SJCRH30 (cell line): ENCODE measurements at places on chromosomes 7 and 10. TPM values are rescaled to one million over a fixed set of nuclear protein-coding genes. Genes with fewer than 3 reads are reported as not detected.

GFRA1 gene
- total RNA-seq, result 24.3 and 26.5 TPM in 2 replicates

SLC35G1 gene
- 9.1 and 9.5 TPM in 2 replicates for total RNA-seq

CDK1 gene
- total RNA-seq, result 178 and 209 TPM in 2 replicates

GRCh38 chr10:1287487-1287886 lies 231.3 kb downstream of the WDR37 start:
- no peak overlapping the region for H3K27ac ChIP-seq
- no peak overlapping the region for H3K4me3 ChIP-seq
- no peaks in the 10 kb centered on the region for H3K36me3 ChIP-seq
- H3K4me1 ChIP-seq, result no peaks in the 10 kb centered on the region
- no peaks in the 10 kb centered on the region for H3K27me3 ChIP-seq

GRCh38 chr10:80413271-80413996 lies 5.1 kb downstream of the PRXL2A start:
- H3K27me3 ChIP-seq, result no peaks in the 10 kb centered on the region
- peaks cover 4% of the 10 kb centered on the region; the same call in 1 of the 2 replicates for H3K36me3 ChIP-seq
- DNase-seq, result peak; percentile 99
- H3K27ac ChIP-seq, result peak overlapping the region; percentile 96
- H3K4me1 ChIP-seq, result peaks cover 56% of the 10 kb centered on the region

DNA sequence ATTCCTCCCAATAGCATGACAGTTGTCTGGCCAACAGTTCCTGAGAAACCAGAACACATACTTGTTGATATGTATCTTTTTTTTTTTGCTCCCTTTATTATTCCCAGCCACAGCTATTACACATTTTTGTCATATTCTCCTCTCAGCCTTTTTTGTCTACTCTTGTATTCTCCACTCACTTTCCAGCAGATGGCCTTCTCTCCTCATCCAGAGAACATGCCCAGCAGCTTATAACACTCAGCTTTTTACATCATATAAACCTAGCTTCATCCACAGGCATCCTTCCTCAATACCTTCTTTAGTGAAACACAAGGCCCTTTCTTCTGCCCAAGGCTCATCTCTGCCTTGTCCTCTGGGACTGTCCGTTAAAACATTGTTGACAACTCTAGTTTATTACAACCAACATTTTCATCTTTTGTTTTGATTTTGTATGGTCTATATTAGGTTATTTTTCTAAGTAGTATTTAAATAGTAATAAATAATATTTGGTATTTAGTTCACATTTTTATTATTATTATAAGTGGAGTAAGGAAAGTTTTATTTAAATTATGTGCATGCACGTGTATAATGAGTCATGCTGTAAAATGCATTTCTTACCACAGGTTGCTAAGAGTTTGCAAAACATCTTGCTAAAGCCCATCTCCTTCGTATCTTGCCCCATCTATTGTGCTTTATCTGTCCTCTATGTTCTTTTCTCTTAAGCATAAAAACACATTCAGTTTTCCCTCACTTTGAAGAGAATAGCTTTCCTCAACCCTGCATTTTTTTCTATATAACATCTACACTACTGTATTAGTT lies 101.5 kb downstream of the ORC5 start:
- H3K36me3 ChIP-seq, result no peaks in the 10 kb centered on the region
- H3K27me3 ChIP-seq, result no peaks in the 10 kb centered on the region
- no peak overlapping the region for H3K4me3 ChIP-seq
- no peaks in the 10 kb centered on the region for H3K4me1 ChIP-seq

DNA sequence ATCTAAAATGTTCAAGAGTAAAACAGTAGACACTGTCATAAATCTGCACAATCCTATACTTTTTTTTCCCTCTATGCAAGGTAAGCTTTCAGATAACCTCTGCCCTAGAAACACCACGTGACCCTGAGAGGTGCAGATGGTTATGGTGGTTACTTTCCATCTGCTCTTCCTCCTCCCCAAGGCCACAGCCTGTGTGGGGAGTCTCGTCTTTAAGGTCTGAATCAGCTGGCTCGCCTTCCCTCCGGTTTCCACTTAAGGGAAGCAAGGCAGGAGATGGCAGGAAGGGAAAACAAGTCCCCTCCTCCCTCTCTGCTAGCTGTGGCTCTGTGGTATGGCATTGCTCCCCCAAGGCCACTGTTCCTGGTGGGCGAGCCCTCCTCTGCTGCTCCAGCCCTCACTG lies 181.8 kb downstream of the GLI3 start:
- H3K4me3 ChIP-seq, result no peak overlapping the region
- no peaks in the 10 kb centered on the region for H3K4me1 ChIP-seq
- peaks cover 6% of the 10 kb centered on the region for H3K36me3 ChIP-seq
- H3K27ac ChIP-seq, result no peak overlapping the region
- no peaks in the 10 kb centered on the region for H3K27me3 ChIP-seq

- no peaks in the 10 kb centered on the region for H3K4me1 ChIP-seq
- no peak overlapping the region for H3K4me3 ChIP-seq
- H3K36me3 ChIP-seq, result no peaks in the 10 kb centered on the region
- no peak overlapping the region for H3K27ac ChIP-seq
- DNase-seq, result no peak
- no peaks in the 10 kb centered on the region for H3K27me3 ChIP-seq
Measured at GRCh38 chr10:85655411-85655810, 711.2 kb downstream of the GRID1 start.

DNA sequence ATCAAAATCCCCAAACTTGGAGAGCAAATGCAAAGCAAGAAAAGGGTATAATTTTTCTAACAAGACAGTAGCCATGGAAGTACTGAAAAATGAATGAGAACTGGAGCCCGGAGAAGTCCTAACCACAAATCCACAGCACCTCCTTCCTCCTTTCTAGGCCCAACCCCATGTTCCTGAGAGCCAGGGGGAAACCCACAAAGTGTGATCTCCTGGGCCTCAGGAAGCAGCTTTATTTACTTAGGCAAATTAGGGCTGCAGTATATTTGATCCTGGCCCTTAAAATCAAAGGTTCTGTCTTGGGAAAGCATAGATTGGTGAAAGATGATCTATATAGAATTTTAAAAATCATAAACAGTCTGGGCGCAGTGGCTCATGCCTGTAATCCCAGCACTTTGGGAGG lies 103.0 kb downstream of the DOCK4 start:
- H3K27me3 ChIP-seq, result no peaks in the 10 kb centered on the region
- peak; percentile 43 for DNase-seq
- H3K27ac ChIP-seq, result no peak overlapping the region
- H3K4me1 ChIP-seq, result no peaks in the 10 kb centered on the region
- H3K36me3 ChIP-seq, result no peaks in the 10 kb centered on the region

GRCh38 chr7:5678295-5679047 lies 103.0 kb downstream of the RNF216 start:
- no peak overlapping the region for H3K27ac ChIP-seq
- H3K36me3 ChIP-seq, result peaks cover 3% of the 10 kb centered on the region; the same call in 1 of the 2 replicates
- H3K27me3 ChIP-seq, result no peaks in the 10 kb centered on the region
- DNase-seq, result no peak

DNA sequence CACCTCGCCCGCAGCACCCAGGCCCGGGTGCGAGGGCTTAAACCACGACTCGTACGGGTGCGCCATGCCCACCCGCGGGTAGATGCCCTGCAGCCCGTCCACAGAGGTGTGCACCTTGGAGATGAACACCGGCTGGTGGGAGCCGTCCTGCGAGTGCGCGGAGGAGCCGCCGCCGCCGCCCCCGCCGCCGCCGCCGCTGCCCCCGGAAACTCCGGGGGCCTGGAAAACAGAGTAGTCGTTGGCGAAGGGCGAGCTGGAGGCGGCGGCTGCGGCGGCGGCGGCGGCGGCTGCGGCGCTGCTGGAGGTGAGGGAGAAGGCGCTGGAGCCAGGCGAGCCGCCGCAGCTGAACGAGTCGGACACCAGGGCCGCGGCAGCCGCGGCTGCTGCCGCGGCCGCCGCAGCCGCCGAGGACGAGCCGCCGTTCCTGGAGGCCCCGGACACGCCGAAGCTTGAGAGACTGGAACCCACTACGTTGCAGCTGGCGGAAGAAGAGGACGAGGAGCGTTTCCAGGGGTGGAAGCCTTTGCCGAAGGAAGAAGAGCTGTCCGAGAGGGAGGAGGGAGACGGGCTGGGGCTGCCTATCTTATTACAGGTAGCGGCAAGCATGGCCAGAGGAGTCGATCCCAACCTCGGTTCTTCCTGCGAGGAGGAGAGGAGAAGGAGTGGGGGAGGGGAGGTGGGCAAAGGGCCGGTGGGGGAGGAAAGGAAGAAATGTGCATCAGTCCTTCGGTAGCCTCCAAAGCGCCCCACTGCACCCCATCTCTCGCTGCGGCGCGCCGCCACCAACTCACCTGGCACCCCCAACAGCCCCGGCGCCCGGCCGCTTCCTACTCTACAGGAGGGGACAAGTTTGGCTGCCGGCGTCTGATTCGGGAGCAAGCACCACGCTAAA lies 1.3 kb downstream of the SP8 start:
- no peaks in the 10 kb centered on the region; the same call in 1 of the 2 replicates for H3K4me1 ChIP-seq
- H3K27ac ChIP-seq, result no peak overlapping the region
- H3K4me3 ChIP-seq, result peak overlapping the region; percentile 66
- DNase-seq, result peak; percentile 49
- no peaks in the 10 kb centered on the region for H3K36me3 ChIP-seq
- H3K27me3 ChIP-seq, result no peaks in the 10 kb centered on the region

GRCh38 chr10:34838366-34838900 lies 23.3 kb upstream of the PARD3 start:
- no peak overlapping the region for H3K27ac ChIP-seq
- no peak for DNase-seq
- no peaks in the 10 kb centered on the region for H3K36me3 ChIP-seq
- no peak overlapping the region for H3K4me3 ChIP-seq

DNA sequence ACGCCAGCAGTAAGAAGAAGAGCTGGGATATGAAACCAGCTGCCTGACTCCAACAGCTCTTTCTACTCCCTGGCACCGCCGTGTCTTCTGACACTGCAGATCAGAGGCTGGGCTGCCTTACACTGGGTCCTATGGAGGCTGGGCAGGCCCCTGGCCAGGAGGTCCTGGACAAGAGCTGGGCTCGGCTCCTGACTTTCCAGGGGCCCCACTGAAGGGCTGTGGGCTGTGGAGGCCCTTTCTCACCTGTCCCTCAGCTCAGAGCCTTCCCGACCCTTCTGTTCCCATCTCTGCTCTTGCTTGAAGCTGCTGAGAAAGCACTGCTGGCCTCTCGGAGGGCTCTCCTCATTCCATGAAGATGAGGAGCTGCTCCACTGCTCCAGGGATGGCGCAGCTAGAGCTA lies 85.9 kb upstream of the UNC5B start:
- DNase-seq, result no peak
- peaks cover 7% of the 10 kb centered on the region; the same call in 1 of the 2 replicates for H3K4me1 ChIP-seq
- H3K36me3 ChIP-seq, result no peaks in the 10 kb centered on the region
- no peak overlapping the region for H3K4me3 ChIP-seq

- peak overlapping the region; percentile 92 for H3K27ac ChIP-seq
- DNase-seq, result peak; percentile 85
- H3K4me1 ChIP-seq, result peaks cover 20% of the 10 kb centered on the region
- no peaks in the 10 kb centered on the region for H3K27me3 ChIP-seq
- no peaks in the 10 kb centered on the region for H3K36me3 ChIP-seq
Measured at GRCh38 chr10:125057158-125058001, 103.0 kb downstream of the CTBP2 start.

GRCh38 chr10:33287112-33287511 lies 47.4 kb downstream of the NRP1 start:
- H3K27me3 ChIP-seq, result no peaks in the 10 kb centered on the region
- H3K4me3 ChIP-seq, result no peak overlapping the region
- H3K4me1 ChIP-seq, result peaks cover 13% of the 10 kb centered on the region
- no peak for DNase-seq
- no peak overlapping the region for H3K27ac ChIP-seq
- no peaks in the 10 kb centered on the region for H3K36me3 ChIP-seq

GRCh38 chr10:79054203-79055099 lies 14.3 kb upstream of the ZMIZ1 start:
- no peak overlapping the region for H3K4me3 ChIP-seq
- no peak for DNase-seq
- H3K36me3 ChIP-seq, result no peaks in the 10 kb centered on the region
- H3K27ac ChIP-seq, result no peak overlapping the region
- H3K4me1 ChIP-seq, result no peaks in the 10 kb centered on the region

DNA sequence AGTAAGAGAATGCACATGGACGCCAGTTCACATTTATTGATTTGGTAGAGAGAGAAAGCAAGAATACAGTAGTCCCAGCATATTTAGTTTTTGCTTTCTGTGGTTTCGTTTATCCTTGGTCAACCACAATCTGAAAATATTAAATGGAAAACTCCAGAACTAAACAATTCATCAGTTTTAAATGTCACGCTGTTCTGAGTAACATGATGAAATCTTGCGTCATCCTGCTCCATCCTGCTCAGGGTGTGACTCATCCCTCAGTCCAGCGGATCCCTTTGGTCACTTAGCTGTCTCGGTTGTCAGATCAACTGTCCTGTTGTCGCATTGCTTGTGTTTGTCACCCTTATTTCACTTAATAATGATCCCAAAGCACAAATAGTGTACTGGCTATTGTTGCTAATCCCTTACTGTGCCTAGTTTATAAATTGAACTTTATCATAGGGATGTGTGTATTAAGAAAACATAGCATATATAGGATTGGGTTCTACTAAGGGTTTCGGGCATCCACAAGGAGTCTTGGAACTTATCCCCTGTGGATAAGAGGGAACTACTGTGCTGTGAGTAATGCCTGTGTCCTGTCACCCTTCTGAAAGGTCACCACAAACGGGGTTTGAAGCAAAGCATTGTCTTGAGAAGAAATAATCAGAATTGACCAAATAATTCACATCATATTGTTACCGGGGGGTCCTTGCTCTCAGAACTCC lies 73.6 kb downstream of the OTUD1 start:
- H3K27ac ChIP-seq, result no peak overlapping the region
- H3K4me3 ChIP-seq, result no peak overlapping the region
- DNase-seq, result peak; percentile 22
- H3K4me1 ChIP-seq, result peaks cover 3% of the 10 kb centered on the region
- H3K27me3 ChIP-seq, result no peaks in the 10 kb centered on the region
- H3K36me3 ChIP-seq, result no peaks in the 10 kb centered on the region

DNA sequence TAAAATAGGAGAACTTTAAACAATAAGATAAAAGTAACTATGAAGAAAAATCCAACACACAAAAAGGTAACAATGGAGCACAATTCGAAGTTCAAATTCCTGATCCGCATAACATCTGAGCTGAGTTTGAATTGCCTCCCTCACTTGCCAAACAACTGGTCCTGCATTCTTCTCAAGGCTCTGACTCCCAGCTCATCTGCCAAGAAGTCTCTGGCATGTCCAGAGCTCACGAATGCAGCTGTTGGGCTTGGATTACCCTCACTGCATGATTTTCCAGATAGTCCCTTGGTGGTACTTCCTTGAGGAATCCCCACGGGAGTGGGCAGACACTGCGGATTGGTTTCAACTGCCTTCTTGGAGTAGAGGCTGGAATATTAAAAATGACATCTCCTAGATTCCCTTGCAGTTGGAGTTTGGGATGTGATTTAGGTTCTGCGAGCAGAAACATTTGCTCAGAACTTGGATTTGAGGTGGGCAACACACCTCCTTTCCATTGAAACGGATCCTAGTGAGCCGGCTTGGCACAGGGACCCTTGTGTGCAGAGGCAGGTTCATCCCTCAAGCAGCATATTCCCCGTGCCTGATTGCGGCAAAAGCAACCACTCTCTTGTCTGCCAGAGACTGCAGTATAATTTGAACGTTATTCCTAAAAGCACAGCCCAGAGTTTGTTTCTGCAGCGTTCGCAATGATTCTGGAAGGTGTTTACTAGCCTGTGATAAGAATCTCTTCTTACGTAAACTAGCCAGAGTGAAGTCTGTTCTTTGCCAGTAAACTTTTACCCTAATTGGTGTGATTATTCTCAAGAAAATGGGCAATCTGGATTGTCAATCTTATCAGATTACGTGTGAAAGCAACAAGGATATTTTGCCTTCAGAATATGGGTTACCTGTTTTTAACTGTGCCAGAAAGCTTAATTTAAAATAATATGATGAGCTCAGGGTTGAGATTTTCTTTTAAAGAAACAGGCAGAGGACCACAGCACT lies 23.4 kb upstream of the PRKCQ start:
- H3K36me3 ChIP-seq, result no peaks in the 10 kb centered on the region
- H3K27me3 ChIP-seq, result no peaks in the 10 kb centered on the region
- no peak overlapping the region for H3K27ac ChIP-seq
- H3K4me3 ChIP-seq, result no peak overlapping the region
- peak; percentile 30 for DNase-seq
- H3K4me1 ChIP-seq, result 0 out of 2 replicates have a peak, but pooled peaks cover 2% of the 10 kb centered on the region
